BJ (cell line): ENCODE measurements at places on chromosomes 16 and 17.

- DNase-seq = no peak
Measured at GRCh38 chr17:43428524-43428923, 29.7 kb downstream of the ARL4D start.

GRCh38 chr16:51062039-51062438, 89.0 kb downstream of the SALL1 start:
- DNase-seq = no peak

GRCh38 chr17:65198653-65199382, 61.6 kb downstream of the RGS9 start:
- DNase-seq = no peak

DNA sequence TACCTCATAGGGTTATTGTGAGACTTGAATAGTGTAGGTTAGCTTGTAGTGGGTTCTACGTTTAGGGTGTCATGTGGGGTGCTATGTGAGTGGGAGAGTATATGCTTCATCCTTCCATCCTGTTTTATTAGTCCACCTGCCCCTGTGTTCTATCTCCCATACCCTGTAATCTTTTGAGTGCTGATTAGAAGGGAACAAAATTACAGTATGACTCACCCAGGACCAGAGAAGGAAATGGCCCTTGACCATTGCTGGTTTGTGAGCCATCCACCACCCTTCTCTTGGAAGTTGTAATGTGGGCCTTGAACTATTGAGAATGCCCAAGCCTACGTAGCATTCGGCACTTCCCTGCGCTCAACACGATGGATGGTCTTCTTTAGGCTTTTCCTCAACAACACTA, 17.1 kb downstream of the SAP30BP start:
- no peak for DNase-seq

DNA sequence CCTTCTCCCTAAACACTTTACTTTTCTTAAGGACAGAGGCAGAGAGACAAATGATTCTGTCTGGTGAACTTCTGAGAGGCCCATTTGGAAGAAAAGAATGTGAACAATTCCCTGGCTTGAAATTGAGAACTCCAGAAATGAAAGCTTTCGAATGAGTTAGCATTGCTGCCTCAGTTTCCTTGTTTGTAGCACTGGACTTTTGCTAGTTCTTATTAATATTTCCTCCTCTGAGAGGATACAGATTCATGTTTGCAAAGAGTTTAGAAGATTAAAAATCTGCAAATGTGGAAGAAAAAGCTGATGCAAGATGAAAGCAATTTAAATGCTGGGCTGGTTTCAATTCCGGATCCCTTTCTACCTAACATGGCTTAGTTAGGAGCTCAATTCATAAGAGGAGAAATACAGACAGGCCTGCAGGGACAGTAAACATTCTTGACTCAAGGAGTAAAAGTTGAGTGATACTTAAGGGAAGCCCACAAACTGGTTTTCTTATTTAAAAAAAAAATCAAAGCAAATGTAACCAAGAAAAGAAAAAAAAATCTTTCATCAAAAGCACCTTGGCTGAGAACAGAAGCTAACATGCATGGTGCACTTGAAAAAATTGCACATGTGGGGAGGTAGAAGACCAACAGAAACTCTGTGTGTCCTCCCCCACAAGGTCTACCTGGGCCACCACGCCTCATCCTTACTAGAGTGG, 27.1 kb downstream of the HNF1B start:
- no peak for DNase-seq

DNA sequence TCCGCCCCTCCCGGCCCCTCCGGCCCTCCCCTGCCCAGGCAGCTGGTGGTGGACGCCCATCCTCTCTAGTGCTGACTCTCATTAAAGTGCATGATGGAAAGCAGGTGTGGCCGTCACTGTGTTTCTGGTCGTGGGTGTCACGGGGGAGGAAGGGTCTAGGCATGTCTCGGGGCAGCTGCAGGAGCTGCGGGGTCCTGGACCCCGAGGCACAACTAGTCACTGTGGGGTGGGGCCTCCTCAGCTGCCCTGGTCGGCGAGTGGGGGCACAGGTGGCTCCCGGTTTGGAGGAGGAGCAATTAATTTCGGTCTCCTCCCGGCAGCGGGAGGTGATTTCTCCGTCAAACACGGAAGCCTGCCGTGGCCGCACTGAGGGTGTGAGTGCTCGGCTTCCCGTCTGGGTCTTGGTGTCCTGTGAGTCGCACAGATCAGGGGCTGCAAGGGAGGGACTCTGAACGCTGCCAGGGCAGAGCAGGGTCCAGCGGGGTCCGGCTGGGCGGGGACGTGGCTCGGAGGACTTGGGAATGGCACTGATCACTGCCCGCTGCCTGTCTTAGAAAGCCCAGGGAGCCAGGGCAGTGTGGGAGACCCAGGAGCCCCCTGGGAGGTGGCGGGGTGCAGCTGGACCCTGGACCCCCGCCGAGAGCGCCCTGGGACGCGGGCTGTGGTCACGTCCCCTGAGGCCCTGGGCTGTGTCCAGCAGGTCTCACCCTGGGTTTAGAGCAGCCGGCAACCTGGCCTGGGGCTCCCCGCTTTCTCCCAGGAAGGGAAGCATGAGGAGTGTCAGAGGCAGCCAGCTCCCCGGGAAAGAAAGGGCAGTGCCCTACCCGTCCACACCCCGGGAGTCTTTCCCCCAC, 3.3 kb downstream of the TPSD1 start:
- DNase-seq = no peak
